ENCODE measurements at places on chromosomes 11 and 22.
A peak's percentile ranks its signal among the peaks of the same experiment; 100 is the strongest.

GRCh38 chr11:11072067-11072466 lies 214.2 kb upstream of the ZBED5 start:
- no peak for DNase-seq

DNA sequence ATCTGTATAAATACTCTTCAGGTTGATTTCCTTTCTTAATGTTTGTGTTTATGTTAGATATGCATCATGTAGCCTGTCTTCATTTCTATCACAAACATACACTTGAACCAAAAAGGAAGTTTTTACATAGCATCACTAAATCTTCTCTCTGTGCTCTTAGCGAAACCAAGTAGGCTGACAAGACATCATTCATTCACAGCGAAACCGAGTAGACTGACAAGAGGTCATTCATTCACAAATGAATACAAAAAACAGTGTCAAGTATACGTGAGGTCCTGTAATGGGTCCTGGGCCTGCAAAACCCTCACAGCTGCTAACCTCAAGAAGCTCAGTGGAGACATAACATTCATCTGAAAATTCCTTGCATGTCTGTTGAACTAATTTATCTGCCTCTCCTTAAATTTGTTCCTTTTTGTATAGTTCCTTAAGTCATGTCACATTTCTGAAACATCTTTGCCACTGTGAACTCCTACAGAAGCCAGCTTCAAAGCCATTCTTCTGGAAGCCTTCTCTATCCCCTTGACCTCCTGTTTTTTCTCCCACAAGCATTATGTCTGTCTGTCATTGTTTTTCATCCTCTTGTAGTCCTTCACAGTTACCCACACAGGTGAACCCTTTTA lies 9.8 kb upstream of the HBE1 start:
- DNase-seq, result no peak

- no peak for DNase-seq
Observed at GRCh38 chr22:48490500-48491411, 1336.9 kb downstream of the BRD1 start.

GRCh38 chr22:29298641-29299040 lies 7.8 kb upstream of the GAS2L1 start:
- no peak for DNase-seq

GRCh38 chr11:8368194-8368593 lies 104.5 kb upstream of the LMO1 start:
- no peak for DNase-seq

GRCh38 chr11:102014756-102015155 lies 32.5 kb upstream of the CFAP300 start:
- no peak for DNase-seq

GRCh38 chr11:133198438-133198837 lies 333.9 kb downstream of the OPCML start:
- DNase-seq, result no peak

GRCh38 chr11:126978911-126979310 lies 21.7 kb downstream of the KIRREL3 start:
- DNase-seq, result no peak

DNA sequence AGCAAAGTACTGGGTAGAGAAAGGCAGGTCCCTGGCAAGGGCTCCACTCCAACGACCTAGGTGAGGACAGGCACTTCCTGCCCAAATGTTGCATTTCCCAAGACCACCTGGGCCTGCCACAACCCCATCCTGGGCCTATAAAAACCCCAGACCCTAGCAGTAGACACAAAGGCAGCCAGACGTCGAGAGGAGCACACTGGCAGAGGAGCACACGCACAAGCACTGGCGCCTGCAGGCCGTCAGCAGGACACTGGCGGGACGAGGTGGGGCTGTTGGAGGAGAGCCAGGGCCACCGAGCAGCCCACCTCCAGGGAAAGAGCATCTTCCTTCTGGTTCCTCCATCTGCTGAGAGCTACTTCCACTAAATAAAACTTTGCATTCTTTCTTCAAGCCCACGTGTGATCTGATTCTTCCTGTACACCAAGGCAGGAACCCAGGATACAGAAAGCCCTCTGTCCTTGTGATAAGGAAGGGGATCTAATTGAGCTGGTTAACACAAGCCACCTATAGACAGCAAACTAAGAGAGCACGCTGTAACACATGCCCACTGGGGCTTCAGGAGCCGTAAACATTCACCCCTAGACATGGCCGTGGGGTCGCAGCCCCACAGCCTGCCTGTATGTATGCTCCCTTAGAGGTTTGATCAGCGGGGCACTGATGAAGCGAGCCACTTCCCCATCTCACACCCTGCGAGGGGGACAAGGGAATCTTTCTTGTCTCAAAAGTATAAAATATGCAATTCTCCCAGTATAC lies 89.7 kb upstream of the MTMR2 start:
- peak; percentile 36 for DNase-seq

DNA sequence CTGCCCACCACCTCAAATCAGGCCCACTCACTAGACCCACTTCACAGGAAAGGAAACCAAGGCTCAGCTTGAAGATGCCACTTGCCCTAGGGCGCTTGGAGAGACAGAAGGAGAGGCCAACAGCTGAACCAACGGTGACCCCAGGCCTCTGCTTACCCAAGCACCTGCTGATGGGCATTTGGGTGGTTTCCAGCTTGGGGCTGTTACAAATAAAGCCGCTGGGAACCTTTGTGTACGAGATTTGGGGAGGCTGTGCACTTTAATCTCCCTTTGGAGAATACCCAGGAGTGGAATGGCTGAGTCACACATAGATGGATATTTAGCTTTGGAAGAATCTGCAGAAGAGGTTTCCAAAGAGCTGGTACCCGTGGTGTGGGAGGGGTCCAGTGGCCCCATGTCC lies 50.9 kb upstream of the LINC01488 start:
- no peak for DNase-seq

DNA sequence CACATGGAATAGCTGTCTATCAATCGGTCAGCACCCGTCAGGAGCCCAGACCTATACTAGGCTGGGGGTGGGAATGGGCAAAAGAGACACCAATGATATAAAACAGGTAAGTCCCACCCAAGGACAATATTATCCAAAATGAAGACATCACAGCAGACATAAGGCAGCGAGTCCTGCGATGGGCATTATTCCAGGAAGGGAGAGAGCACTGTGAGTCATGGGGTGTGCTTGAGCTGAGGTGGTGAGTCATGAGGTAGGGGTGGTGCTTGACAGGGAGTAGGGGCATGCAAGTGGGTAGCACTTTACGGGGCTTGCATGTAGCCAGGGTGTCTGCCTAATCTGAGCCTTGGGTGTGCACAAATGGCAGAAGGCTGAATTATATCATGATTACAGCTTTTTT lies 605.0 kb upstream of the CADM1 start:
- DNase-seq, result no peak

- DNase-seq, result no peak
Observed at GRCh38 chr22:23058063-23058462, 12.3 kb upstream of the GNAZ start.

GRCh38 chr11:94806419-94806818 lies 38.3 kb downstream of the AMOTL1 start:
- DNase-seq, result no peak

GRCh38 chr11:126740846-126741245 lies 259.7 kb downstream of the KIRREL3 start:
- DNase-seq, result no peak

GRCh38 chr11:100235085-100235484 lies 452.0 kb upstream of the ARHGAP42 start:
- DNase-seq, result no peak

DNA sequence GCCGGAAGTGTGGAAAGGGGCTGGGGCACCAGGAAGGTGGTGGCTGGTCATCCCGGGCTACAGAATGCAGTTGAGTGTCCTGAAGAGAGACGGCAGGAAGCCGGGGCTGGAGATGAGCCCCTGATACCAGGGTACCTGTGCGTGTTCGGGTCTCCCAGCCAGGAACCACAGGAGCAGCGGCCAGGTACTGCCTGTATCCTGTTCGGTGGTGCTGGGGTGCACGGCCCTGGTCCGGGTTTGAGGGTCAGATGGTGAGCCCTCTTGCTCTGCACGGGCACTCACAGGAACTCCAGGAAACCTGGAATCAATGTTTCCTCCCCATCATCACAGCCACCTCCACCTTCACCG lies 253.1 kb upstream of the B3GAT1 start:
- DNase-seq, result no peak

All from stimulated activated CD8-positive, alpha-beta memory T cell treated with anti-CD3 and anti-CD28 coated beads, Interleukin-4, amount 100 ng/mL, for 48 hours (primary cell).